ENCODE measurements at places on chromosomes 11 and 22.

GRCh38 chr11:19617696-19618523, 94.7 kb upstream of the NAV2 start:
- no peak for DNase-seq

DNA sequence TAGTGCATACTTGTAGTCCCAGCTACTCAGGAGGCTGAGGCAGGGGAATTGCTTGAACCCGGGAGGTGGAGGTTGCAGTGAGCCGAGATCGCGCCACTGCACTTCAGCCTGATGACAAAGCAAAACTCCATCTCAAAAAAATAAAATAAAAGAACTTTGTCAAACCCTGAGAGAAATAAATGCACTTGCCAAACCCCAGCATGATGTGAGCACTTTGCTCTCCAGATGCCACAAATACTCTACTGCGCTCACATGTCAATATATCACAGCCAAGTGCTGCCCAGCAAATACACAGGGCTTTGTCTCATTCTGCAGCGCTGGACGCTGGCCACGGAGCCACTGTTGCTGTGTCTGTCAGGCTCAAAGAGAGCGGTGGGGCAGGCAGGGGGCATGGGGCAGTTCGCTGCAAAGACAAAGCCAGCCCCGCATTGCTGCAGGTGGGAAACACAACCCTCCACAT, 45.1 kb downstream of the AHNAK start:
- DNase-seq, result no peak

- DNase-seq, result no peak
These were observed 247.2 kb upstream of the CADM1 start for GRCh38 chr11:115751243-115752015.

- no peak for DNase-seq
These were observed 86.6 kb upstream of the CHRM4 start for GRCh38 chr11:46478196-46478595.

DNA sequence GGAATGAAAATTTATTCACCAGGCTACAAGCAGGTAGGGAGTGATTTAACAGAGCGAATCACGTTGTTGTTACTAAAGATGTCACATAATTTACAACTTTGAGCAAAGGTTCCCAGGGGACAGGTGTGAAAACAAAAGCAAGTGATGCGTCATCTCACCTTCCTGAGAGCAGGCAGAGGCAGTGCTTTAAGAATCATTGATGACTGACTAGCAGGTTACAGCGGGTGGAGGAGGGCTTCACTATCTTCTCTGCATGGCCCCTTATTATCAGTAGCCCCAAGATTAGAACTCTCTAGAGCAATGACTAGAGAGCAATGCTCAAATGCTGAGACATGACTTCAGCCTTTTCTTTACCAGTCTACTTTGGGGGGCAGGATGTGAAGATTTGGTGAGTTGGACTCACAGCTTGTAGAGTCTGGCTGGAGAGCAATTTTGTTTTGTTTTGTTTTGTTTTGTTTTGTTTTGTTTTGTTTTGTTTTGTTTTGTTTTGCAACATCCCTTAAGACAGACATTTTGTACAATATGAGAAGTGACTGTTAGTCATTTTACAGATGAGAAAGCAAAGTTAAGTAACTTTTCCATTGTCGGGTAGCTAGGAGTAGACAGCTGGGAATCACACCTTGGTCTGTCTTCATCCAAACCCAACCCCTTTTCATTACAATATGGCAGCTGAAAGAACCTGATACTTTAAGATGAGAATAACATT, 84.8 kb downstream of the SLC1A2 start:
- no peak for DNase-seq

- no peak for DNase-seq
These were observed 54.7 kb upstream of the CSNK2A3 start for GRCh38 chr11:11407763-11408084.

DNA sequence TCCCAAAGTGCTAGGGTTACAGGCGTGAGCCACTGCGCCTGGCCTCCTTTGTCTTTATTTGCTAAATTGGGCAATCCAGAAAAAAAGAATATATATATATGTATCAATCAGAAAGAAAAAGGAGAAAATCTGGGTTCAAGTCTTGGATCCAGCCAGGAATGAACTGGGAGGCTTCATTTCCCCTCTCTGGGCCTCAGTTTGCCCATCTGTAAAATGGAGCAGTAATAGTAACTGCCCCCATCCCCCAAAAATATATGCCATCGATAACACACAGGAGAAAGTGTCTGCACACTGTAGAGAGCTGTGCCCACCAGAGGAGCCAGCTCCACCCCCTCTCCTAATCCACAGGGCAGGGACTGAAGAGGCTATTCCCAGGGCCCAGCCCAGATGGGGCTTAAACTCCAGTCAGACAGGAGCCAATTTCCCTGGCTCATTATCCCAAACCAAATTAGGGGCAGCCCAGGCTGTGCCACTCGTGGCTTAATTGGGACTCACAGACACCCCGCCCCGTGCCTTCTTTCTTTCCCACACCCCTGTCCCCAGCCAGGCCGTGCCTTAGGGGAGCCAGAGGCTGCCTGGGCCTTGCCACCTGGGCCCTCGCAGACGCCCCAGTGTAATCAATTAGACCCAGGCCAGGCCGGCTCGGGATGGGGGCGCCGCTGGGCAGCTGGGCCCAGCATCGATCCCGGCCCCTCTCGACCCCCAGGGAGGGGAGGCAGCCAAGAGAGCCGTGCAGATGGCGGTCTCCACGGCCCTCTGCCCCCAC, 171.5 kb downstream of the MN1 start:
- no peak for DNase-seq

DNA sequence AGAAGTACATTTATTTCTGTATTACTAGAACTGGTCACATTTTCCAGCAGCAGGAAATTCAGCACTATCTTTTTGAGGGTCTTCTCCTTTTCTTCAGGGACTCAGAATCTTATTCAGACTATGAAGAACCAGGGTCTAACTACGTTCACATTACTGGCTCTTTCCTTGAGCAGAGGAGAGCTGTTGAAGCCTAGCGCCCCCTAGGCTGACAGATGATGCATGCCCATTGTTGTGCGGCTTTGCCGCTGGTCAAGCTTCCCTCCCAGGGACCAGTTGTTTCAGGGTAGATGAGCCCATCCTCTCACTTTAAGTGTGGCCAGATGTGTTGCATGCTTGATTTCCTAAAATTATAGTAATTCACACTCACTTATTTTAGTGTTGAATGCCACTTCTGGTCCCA, 168.2 kb upstream of the PDGFD start:
- DNase-seq, result no peak

DNA sequence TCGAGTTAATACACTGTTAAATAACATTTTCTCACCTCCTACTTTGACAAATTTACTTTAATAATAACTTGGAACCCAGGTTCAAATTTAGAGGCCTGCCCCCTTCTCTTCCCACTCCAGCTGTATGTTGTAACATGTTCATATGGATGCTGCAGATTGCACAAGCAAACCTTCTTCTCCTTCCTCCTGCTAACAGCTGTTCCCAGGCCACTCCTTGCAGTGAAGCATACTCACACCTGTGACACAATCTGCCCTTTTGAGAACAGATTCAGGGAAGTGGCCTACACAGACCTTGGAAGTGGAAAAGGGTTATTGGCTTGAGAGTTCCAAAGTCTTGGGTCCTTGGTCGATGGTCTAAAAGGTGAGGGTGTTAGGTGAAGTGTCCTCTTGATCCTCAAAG, 131.9 kb downstream of the TEAD1 start:
- no peak for DNase-seq

- DNase-seq, result no peak
These were observed 22.5 kb downstream of the MYO18B start for GRCh38 chr22:25764270-25765015.

DNA sequence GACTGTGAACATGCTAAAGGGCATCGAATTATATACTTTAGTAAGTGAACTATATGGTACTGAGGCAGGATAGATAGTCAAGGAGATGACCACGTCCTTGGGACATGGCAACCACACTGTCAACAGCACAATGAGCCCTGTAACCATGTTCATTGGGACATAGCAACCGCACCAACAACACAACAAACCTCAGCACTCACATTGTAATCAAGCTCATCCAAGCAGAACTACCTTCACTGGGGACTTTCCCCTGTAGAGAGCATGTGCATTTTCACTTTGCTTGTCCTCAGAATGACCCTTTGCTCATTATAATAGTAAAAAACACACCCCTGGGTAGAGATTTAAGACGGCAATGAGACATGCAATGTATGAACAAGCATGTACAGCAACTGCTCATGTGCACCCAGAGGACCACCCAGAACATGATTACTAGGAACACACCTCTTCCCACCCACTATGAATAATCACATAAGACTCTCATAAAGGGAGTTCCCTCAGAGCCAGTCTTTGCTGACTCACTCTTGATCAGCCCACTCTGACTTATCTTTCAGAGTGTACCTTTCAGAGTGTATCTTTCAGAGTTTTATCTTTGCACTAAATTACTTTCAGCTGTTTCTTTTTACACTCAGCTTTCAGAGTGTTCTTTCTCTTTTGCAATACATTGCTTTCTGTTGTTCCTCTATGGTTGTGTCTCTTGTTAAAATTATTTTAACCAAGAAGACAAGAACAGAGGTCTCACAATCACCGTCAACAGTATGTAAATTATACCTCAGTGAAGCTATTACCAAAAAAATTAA, 4.1 kb upstream of the PLAAT2 start:
- no peak for DNase-seq

GRCh38 chr11:112588252-112588694, 327.6 kb upstream of the PLET1 start:
- peak; percentile 12 for DNase-seq

DNA sequence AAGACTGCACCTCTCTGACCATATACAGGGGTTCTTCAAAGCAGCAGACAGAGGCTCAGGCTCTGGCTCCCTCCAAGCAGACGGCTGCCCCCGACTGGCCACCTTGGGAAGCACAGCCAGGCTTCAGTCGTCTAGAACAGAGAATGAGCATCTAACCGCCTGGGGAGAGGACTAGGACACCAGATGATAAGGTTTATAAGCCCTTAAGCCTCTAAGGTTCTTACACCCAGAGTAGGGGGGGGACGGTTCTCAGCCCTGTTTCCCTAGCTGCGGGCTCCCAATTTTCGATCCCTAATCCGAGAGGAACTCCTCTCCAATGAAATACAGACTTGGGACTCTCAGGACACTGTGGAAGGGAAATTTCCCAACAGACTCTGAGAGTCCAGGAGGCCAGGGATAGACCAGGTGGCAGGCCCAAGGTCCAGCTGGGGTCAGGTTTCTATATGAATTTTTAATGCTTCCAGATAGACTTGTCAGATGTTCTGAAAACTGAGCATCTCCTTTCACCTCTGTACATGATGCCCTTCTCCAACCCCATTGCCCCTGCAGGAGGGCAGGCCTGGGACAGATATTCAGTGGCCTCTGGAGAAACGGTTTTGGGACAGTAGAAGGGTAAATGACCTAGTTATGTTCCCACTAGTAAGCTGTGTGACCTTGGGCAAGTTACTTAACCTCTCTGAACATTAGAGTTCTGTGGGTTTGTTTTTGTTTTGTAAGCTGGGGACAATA, 20.2 kb downstream of the RTN4RL2 start:
- DNase-seq, result peak; percentile 71

DNA sequence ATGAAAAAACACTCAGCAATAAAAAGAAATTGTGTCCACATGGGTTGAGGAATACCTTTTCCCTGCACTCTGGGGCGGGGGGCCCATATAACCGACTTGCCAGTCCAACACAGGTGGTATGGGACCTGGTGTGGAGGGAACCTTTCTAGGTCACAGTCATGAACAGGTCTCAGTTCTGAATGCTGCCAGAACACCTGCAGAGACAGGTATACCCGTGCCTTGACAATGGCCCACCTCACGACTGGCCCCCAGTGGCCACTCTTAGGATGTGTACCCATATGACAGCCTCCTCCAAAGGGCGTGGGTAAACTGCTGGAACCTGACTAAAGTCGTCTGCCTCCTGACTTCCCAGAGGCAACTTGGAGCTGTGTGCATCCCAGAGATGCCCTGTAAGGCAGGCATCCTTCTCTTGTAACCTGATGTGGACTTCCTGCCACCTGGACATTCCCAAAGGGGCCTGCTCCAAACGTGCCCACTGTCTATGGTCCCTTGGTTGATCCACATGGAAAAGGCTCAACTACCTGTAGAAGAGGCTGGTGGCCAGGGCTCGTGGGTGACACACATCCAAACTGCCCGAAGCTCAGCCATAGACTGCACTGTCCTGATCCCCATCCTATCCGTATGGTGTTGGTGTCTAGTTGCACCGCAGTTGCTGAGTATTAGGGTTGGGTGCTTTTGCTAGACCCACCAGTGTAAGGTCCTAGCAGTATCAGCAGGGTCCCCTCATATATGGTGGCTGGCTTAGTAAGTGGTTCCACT, 859.3 kb downstream of the BRD1 start:
- no peak for DNase-seq

DNA sequence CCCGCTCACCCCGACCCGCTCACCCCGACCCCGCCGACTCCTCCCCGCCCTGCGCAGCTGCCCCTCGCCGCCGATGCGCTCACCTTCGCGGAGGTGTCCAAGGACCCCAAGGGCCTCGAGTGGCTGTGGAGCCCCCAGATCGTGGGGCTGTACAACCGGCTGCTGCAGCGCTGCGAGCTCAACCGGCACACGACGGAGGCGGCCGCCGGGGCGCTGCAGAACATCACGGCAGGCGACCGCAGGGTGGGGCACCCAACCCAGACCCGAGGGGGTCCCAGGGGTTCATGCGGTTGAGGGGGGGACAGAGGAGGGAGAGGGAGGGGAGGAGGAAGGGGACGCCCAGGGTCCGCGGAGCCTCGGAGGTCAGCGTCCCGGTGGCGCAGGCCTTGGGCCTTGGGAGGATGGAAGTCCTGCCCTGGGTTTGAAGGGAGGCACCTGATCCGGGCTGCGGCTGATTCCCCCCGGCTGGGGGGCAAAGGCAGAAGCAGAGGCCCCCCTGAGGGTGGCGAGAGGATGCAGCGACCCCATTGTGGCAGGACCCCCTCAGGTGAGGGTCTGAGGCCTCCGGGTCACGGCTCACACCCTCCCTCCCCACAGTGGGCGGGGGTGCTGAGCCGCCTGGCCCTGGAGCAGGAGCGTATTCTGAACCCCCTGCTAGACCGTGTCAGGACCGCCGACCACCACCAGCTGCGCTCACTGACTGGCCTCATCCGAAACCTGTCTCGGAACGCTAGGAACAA, 9.2 kb downstream of the PKP3 start:
- DNase-seq, result no peak

- DNase-seq, result no peak
These were observed 2.3 kb upstream of the HMOX1 start for GRCh38 chr22:35378621-35379020.

- DNase-seq, result no peak
These were observed 23.3 kb upstream of the CHRM4 start for GRCh38 chr11:46414879-46415278.

DNA sequence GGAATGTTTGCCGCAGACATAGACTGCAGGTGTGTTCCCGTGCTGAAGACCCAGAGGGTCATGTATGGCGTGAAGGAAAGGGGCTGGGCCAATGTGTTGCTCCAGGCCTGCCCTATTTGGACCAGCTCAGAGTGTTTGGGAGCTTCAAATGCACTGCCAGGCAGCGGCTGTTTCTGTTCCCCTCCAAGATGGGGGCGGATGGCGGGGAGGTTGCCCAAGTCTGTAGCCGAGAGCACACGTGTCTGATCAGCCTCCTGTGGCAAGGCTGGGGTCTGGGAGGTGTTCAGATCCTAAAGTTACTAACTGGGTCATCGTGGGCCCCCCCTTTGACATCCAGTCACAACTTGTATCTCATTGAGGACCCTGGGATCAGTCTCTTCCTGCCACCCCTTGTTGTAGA, 45.5 kb downstream of the CACNA1I start:
- no peak for DNase-seq

Measured in GM12891 (cell line).